ENCODE measurements at places on chromosomes 6 and 20.

- DNase-seq = no peak
These were observed 25.3 kb upstream of the FABP7 start for GRCh38 chr6:122754191-122754731.

DNA sequence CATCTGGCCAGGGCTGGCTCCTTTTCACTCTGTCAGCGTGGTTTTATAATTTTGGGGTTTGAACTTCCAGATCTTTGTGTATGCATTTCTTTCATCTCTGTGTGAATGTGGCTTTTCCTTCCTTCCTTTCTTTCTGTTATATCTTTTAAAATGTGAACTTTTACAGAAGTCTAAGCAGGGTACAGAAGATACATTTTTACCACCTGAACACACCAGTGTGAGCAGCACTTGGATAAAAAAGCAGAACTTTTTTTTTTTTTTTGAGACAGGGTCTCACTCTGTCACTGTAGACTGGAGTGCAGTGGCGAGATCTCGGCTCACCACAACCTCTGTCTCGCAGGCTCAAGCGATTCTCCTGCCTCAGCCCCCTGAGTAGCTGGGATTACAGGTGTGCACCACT lies 20.5 kb downstream of the CEBPB start:
- no peak for DNase-seq

- DNase-seq = peak; percentile 61
These were observed 968 bp upstream of the ZMYND8 start for GRCh38 chr20:47357296-47358038.

DNA sequence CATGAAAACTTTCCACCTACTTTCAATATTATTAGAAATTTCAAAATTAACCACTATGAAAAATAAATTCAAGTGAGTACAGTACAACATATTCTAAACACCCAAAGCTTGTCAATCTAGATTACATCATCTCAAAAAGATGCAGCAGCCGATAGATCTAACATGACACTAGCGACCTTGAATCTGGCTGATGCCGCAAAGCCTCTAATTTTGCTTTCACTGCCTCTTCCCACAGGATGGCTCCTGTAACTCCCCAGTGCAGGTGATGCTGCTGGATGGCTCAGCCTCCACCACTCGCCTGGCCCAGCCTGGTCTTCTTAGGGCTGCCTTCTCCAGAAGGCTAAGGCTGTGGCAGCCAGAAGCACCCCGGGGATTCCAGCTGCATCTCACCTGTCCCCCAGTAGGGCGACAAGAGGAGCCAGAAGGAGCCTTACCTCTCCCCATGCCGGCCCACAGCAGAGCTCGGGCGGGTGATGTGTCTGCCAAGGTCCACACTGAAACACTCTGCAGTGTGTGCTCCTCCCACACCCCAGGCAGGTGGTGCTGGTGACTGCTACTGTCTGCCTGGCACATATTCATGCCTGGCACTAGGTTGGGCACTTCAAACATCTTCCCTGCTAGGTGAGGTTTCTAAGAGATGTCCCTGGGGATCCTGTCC lies 82.1 kb downstream of the SLC23A2 start:
- no peak for DNase-seq

GRCh38 chr6:146689806-146690205 lies 91.0 kb downstream of the ADGB start:
- DNase-seq = no peak

GRCh38 chr20:63857764-63858392 lies 3.4 kb upstream of the ABHD16B start:
- no peak for DNase-seq

- peak; percentile 33 for DNase-seq
These were observed 1.5 kb upstream of the TUBB2B start for GRCh38 chr6:3228771-3229565.

- DNase-seq = no peak
These were observed 515.5 kb upstream of the NOX3 start for GRCh38 chr6:155970876-155971708.

DNA sequence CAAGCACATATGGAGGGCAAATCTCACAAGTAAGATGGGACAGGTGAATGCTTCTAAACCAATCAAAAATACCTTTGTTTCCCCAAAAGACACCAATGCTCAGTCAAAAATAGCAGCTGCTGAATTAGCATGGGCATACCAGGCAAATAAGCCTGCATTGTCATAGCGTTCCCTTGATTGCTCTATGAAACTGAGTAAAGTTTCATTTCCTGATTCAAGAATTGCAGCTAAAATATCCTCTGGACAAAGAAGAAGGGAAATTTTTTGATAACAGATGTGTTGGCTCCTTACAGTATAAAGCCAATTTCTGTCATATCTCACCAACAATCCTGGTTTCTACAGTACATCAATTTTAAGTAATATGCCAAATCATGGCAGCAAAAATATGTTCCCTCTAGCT lies 3.3 kb upstream of the TMEM14A start:
- DNase-seq = no peak

- DNase-seq = no peak
These were observed 113.7 kb upstream of the QKI start for GRCh38 chr6:163300838-163301237.

GRCh38 chr6:152983637-152984512 lies 1.0 kb upstream of the FBXO5 start:
- DNase-seq = peak; percentile 90

All from activated T-cell treated with anti-CD3 and anti-CD28 coated beads for 1 hour (primary cell).